Spinal cord (tissue), 10 donors: ENCODE measurements at places on chromosomes 1 and 21.

DNA sequence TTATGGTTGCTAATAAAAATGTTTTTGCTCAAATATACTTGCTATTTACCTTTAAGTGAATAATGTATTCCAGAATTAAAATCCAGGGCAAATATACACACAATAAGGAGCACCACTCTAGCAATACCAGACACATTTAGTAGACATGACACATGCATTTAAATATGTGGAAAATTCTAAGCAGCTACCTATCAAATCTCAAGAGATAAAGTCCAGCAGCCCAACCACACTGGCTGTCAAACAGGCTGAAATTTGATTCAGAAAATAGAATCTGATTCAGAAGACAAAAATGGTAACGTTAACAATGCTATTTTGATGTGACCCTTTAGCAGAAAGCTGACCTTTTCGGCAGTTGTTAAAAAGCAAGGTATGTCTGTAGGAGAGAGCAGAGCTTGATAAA, 42.3 kb downstream of the PLEKHO1 start:
- DNase-seq: no peak

GRCh38 chr1:217135987-217136894, 413.0 kb upstream of the ESRRG start:
- DNase-seq: no peak

DNA sequence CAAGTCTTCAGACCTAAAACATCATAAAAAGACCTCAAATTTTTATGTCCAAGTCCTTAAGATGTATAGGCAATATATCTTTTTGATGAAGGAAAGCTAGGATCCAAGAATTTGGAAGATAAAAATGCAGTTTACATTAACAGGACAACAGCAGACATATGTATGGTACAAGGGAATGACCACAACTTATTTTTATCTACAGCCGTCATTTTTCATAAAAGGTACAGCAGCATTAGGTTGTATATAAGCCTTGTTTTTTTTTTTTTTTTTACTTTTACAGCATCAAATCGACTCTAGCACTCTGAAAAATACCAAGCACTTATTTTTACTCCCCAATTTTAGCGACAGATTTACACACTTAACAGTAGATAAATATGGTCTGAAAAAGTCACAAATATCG, 1.3 kb downstream of the SRSF10 start:
- DNase-seq: no peak

GRCh38 chr21:18424276-18424675, 20.7 kb upstream of the TMPRSS15 start:
- DNase-seq: peak; percentile 10

- no peak for DNase-seq
Observed at GRCh38 chr1:24779689-24780464, 34.6 kb downstream of the CLIC4 start.

DNA sequence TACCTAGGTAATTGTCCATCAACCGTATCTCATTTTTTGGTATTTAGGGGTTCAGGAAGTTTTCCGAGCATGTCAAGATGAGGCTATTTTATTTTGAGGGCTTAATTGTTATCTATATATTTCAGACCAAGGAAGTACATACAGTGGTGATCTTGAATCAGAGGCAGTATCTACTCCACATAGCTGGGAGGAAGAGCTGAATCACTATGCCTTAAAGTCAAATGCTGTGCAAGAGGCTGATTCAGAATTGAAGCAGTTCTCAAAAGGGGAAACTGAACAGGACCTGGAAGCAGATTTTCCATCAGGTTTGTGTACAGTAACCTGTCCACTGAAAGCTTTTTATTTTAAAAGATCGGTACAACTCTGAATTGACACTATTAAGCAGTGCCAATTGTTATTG, 130.2 kb downstream of the ZMYM4 start:
- no peak for DNase-seq

DNA sequence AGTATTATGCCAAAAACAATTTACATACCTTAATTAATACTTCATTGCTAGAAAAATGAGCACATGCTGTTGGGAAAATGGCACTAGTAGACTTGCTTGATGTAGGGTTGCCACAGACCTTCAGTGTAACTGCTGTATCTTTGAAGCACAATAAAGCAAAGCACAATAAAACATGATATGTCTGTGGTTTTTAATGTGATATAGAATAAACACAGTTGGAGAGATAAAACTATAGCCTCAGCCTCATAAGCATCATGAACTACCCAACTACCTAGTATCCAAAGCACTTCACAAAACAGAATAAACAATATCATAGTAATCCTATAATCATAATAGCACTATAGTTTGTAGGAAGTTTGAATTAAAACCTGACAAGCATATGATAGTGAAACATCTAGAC, 143.5 kb downstream of the SYT14 start:
- no peak for DNase-seq

- no peak for DNase-seq
Observed at GRCh38 chr21:35873441-35873840, 186.9 kb downstream of the SETD4 start.

GRCh38 chr1:159937054-159937750, 8.2 kb downstream of the IGSF9 start:
- no peak for DNase-seq

DNA sequence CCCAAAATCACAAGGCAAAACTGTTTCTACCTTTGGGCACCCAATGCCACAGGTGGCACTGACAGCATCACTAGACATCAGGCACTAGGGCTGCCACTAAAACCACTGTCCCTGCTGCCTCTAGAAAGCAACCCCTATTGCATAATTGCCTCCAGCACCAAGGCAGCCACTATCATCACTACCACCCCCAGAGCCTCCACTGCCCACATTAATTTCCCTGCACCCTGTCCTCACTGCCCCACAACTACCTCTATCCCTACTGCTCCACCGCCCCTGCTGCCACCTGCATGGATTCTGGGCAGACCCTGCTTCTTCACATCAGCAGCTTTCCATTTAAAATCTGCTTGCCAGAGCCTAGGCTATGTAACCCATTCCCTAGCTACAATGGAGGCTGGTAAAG, 68.6 kb upstream of the CACHD1 start:
- no peak for DNase-seq

DNA sequence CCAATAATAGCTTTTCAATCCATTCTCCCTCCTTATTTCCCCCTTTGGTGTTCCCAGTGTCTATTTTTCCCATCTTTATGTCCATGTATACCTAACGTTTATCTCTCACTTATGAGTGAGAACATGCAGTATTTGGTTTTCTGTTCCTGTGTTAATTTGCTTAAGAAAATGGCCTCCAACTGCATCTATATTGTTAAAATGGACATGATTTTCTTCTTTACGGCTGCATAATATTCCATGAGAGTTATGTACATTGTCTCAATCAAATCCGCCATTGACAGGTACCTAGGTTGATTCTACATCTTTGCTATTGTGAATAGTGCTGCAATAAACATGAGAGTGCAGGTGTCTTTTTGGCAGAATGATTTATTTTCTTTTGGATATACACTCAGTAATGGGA, 126.7 kb downstream of the CTH start:
- DNase-seq: no peak

DNA sequence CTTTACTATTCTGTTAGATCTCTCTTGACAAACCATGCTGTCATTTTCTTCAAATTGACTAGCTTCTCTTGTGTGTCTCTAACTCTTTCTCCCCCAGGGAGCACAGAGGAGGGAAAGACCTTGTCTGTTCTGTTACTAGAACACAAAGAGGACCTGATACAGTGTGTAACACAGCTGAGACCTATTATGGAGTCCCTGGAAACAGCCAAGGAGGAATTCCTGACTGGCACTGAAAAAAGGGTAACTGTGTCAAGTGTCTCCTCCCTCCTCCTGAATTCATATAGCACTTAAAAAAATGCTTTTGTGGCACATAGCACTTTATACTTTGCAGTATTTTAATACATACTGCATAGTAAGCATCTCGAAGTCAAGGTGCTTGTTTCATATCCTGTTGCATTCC, 50.6 kb downstream of the ZBTB40 start:
- no peak for DNase-seq

DNA sequence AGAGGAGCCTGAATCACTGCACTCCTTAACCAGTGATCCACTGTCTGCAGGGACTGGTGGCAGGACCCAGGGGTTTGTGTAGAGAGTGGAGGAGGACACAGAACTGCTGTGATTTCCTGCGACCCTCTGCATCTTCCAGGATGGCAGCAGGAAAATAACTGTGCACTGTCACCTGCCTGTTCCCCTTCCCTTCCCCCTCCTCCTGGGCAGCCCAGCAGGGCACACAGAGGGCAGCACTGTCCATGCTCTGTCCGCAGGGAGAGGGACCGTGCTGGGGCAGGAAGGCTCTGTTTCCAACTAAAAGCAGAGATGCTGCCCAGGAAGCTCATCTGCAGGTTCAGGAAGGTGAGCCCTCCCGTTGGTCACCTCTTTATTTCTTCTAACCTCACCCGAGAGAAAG, 168.7 kb downstream of the ZBTB18 start:
- DNase-seq: no peak

DNA sequence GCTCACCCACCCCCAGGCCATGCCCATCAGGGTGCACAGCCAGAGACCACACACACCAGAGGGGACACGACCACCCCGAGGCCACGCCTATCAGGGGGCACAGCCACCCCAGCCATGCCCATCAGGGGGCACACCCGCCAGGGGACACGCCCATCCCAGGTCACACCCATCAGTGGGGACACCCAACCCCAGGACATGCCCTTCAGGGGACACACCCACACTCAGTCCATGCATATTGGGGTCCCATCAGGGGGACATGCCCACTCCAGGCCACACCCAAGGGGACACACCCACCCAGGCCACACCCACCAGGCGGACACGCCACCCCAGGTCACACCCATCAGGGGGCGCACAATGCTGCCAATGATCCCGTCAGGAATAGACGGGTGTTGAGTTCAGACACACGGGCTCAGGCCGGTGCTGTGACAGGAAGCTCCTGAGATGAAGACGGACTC, 20.7 kb downstream of the MCM3AP start:
- DNase-seq: no peak

- DNase-seq: no peak
Observed at GRCh38 chr1:162386292-162387225, 5.0 kb downstream of the C1orf226 start.

DNA sequence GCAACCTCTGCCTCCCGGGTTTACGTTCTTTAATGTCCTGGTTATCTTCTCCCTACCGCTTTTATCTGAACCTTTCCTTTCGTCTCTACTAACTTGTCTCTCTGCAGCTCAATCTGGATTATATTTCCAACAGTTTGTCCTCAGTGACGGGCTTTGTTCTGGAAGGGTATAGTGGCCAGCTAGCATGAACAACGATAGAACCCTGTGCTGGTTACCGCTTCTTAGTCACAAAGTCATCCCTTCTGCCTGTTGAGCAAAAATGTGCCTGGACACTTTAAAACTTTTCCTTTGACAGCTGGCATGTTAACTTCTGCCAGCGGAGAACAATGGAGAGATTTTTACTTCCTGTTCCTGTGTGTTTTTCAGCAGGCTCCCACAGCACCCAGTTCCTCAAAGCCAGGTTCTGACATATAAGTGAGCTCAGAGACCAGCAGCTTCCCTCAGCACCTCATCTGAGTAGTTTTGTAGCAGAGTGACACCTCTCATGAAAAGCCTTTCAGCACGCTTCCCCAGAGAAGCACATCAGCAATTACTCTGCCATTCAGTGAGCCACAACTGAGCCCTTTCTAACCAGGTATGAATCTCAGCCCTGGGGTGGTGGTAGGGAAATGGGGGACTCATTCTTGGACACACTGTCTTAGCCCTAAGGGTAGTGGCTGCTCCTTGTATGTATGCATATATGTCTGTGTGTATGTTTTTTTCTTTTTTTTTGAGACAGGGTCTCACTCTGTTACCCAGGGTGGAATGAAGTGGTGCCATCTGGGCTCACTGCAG, 23.6 kb upstream of the CCDC17 start:
- DNase-seq: no peak

DNA sequence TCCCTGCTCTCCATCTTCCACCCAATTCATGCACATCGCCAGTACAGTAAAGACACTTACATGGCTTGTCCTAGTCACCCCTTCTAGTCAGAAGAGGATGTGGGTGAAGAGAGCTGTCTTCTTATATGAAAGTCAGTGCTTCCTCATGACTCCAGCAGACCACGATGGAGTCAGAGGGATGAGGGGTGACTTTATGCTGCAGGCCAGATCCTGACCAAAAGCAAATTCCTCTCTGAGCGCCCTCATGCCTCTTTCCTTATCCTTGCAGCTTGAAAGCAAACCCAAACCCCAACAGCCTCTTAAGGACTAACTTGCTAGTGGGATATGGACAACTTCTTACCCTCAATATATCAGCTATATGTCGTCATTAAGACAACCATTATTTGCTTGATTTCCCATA, 348.2 kb upstream of the DUSP10 start:
- no peak for DNase-seq

- DNase-seq: no peak
Observed at GRCh38 chr1:26829184-26829911, 2.9 kb downstream of the ZDHHC18 start.

DNA sequence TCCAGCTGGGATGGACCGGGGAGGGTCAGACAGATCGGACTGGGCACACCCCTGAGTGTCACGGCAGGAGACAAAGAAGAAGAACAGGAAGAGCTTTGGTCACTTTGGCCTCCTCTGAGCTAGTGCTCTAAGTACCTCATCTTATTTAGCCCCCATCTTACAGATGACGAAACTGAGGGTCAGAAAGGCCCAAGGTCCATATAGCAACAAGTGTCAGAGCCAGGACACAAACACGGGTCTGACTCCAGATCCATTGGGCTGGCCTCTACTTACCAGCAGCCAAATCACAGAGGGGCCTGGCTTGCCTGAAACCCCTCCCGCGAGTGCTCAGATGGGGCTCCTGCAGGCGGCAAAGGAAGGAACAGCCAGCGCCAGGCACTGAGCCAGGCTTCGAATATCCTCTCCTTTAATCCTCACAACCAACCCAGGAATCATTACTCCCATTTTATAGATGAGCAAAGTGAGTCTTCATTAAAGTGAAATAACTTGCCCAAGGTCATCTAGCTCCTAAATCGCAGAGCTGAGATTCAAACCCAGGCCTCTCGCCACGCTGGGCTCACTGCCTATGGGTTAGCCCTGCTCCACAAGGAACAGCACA, 25.7 kb upstream of the SELENON start:
- DNase-seq: no peak

- peak; percentile 81 for DNase-seq
Observed at GRCh38 chr1:157580179-157580827, 17.6 kb downstream of the FCRL4 start.

DNA sequence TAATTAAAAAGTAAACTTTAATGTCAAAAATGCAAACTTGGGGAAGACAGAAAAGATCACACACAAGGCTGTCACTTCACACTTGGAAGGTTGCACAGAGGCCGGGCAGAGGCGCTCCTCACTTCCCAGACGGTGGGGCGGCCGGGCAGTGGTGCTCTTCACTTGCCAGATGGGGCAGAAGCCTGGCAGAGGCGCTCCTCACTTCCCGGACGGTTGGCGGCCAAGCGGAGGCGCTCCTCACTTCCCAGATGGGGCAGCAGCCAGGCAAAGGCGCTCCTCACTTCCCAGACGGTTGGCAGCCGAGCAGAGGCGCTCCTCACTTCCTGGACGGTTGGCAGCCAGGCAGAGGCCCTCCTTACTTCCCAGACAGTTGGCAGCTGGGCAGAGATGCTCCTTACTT, 25.8 kb upstream of the IL6R start:
- no peak for DNase-seq

DNA sequence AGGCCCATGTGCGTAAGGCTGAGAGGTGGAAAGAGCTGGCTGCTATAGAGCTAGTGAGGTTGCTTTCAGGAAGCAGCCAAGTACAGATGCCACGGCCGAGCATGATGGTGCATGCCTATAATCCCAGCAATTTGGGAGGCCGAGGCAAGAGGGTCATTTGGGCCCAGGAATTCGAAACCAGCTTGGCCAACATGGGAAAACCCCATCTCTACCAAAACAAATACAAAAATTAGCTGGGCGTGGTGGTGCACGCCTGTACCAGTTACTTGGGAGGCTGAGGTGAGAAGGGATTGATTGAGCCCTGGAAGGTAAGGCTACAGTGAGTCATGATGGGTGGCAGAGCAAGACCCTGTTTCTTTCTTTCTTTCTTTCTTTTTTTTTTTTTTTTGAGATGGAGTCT, 2.7 kb downstream of the CCDC24 start:
- DNase-seq: no peak
